Ecto neural progenitor cell (in vitro differentiated cells): ENCODE measurements at places on chromosomes 5 and 9.

DNA sequence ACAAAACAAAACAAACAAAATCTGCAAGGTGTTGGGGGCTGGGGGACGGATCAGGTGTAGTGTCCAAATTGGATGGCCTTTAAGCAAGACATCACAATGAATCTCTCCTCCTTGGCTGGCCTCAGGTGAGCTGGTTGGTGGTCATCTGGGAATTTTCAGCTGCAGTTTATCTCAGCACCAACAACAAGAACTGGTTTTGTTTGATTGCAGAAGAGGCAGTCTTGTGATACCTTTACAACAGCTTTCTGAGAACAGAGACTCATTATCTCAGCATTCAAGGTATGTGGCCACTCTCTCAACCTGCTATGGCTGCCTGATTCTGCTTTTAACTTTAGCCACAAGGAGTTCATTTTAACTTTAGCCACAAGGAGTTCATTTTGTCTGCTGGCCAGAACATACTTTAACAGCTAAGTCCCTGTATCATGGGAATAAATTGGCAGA lies 1543.4 kb downstream of the EFNA5 start:
- no peak for DNase-seq

GRCh38 chr9:110440172-110440571 lies 102.5 kb upstream of the TXNDC8 start:
- no peak for DNase-seq

DNA sequence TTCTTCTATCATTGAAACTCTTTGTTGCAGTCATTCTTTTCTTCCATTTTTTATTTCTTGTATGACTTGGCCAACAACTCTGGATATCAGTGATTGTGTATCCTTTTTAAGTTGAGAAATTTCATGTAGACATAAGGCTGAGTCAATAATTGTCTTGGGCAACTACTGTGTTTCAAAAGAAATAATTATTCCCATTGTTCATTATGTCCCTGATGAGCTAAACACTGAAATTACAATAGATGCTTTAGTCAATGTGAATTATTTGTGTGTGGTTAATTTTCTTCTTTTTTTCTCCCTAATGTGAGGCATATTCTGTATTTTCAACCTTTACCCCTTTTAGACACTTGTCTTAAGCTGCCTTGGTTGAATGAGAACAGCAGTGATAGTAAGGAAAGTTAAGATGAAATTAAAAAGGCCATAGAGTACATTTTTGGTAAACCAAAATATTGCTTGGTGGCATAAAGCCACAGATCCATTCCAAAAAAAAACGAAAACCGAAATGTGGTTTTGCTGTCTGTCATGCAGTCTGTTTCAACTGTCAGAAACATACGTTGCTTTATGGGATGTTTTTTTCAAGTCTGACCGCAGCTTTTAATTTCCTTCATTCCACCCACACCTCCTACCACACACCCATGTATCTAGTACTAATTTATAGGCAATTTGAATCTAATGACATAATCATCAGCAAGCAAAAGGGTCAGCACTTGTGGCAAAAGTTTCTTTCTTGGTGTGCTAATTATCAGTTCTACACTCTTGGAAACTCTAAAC lies 21.1 kb downstream of the TLE4 start:
- DNase-seq, result no peak

- DNase-seq, result no peak
Observed at GRCh38 chr5:158953929-158954534, 145.7 kb downstream of the EBF1 start.

DNA sequence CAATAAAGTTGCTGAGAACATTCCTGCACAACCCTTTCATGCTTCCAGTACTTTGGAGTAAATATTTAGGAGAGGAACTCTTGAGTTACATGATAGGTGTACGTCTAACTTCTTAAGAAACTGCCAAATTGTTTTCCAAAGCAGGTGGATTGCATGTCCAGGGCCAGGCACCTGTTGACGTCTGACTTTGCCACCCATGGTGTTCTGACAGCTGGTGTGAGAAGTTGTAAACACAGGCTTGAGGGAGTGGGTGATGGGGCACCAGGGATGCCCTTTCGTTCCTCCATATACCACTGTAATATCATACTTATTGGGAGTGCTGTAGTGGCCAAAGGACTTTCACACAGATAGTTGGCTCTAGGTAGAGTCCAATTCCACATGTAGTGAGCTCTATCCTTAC lies 352.1 kb downstream of the GADD45G start:
- no peak for DNase-seq

DNA sequence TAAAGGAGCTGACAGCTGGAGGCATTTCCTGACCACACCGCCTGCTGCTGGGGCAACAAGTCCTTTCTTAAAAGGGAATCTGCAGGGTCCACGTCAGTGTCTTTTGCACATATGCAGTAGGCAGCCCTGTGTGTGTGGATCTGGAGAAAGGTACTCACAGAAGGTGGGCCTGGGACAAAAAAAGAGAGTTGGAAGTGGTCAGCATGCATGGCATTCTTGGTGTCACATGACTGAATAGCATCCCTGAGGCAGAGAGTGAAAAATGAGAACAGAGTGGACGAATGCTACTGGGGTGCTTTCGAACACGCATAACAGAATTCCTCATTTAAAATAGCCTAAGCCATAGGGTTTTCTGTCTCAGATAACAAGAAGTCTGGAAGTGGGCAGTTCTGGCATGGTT lies 47.0 kb downstream of the DNAJC21 start:
- no peak for DNase-seq

- no peak for DNase-seq
Observed at GRCh38 chr9:119160551-119160950, 208.7 kb downstream of the BRINP1 start.

- DNase-seq, result no peak
Observed at GRCh38 chr5:441996-442334, 1.0 kb upstream of the EXOC3 start.

DNA sequence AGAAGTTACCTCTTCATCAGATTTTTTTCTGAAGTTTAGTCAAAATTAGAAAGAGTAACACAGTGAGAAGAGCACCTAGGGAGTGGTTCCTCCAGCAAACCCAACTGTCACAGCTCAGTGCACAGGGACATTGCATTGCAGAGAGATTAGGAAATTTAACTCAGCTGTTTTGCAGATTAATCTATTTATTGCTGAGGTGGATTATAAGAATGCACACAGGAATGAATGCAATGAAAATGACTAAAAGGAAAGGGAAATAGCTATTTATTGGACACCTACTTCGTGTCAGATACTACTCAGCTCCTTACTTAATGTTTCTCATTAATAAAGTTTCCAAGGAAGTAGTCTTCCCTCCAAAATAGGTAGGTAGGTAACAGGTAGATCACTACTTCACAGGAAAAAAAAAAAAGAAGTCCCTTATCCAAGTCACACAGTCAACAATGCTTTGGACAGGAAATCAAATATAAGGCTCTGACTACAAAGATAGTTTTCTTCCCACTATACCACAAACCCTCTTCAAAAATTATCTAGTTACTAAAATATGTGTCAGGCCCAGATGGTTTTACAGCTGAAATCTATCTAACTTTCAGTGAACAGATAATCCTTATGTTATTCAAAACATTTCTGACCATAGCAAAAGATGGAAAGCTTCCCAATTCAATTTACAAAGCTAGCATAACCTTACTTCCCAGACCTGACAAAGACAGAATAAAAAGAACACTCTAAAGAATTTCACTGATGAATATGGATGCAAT lies 442.2 kb upstream of the MPDZ start:
- no peak for DNase-seq

DNA sequence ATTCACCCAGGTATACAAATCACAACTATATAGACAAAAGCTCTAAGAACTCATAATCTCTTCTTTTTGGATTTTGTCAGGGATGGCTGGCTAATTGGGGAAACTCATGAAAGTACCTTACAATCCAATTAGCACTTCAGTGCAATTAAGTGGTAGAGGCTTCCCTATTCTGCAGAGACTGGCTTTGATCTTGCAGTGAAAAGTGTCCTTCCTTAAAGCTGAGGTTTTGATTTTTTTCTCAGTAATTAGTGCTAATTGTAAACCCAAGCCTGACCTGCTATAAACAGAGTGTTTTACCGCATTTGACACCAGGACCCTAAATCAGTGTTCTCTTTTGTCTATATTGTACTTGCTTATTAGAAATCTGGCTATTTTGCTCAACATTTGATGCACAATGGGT lies 294.0 kb upstream of the EFNA5 start:
- no peak for DNase-seq

- DNase-seq, result no peak
Observed at GRCh38 chr9:3511551-3511950, 14.2 kb downstream of the RFX3 start.

GRCh38 chr5:179138568-179138925 lies 78.4 kb downstream of the ZNF354C start:
- no peak for DNase-seq

GRCh38 chr5:129244478-129244877 lies 149.9 kb downstream of the ISOC1 start:
- DNase-seq, result no peak

DNA sequence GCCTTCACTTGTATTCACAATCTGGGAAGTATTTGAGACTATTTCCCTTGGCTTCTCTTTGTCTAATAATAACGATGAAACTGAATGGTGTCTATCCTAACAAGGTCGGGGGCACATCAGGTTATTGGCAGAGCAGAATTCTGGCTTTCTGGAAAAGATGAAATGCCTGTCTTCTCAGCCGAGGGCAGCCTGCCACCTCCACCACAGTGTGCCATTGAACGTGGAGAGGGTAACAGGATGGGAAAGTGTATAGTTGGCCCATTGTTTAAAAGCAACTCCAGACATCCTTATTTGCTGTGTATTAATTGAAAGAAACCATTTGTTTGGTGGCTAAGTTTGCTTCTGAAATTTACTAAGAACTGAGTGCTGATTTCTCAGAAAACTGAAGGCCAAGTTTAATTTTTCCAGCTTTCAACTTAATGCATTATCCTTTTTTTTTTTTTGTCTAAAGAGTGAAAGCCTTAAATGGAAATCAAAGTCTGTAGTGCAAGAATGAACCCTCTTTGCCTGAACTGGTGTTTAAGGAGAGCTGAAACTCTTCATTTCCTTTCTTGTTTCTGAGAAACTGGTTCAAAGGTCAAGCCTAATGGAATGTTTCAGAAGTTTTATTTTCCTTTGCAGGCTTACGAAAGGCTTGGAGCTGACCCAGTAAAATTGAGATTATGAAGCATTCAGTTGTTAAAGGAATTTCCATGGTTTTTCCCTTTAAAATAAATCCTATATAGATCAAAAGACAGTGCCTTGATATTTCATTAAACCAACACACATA lies 563.7 kb upstream of the DAP start:
- no peak for DNase-seq
